ENCODE measurements at places on chromosomes 6 and 20.

- DNase-seq, result no peak
Measured at GRCh38 chr6:138535728-138536455, 36.6 kb upstream of the NHSL1 start.

GRCh38 chr20:12957968-12958367 is 50.8 kb upstream of the SPTLC3 start:
- DNase-seq, result no peak

DNA sequence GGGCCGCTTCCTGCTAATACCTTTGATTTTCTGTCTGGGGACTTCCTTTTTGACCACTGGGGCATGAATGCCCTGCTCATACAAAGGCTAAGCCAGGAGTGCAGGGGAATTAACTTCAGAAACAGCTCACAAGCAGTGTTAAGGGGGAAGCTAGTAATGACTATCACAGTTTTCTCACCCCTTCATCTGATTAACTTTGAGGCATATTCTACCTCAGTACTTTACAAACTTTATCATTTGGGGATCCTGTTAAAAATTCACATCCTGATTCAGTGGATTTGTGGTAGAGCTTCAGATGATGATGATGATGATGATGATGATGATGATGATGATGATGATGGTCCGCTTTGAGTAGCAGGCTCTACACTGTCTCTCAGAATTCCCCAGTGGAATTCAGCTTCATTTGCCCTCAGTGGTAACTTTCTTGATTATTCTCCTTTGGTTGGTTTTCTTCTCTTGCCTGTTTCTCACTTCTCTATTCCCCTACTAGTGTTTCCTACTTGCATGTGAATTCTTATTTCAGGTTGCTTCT is 78.4 kb upstream of the TMEM170B start:
- DNase-seq, result no peak

DNA sequence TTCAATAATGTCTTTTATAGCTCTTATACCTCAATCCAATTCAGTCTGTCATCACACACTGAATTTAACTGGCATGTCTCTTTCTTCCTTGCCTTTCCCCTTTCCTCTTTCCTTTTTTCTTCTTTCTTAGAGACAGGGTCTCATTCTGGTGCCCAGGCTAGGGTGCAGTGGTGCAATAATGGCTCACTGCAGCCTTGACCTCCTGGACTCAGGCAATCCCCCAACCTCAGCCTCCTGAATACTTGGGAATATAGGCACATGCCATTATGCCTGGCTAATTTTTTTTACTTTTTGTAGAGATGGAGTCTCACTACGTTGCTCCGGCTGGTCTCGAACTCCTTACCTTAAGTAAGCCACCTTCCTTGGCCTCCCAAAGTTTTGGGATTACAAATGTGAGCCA is 65.9 kb downstream of the CBFA2T2 start:
- DNase-seq, result no peak

- DNase-seq, result no peak
Measured at GRCh38 chr20:7994809-7995208, 24.8 kb downstream of the TMX4 start.

- DNase-seq, result no peak
Measured at GRCh38 chr6:70099732-70100131, 203.2 kb downstream of the COL9A1 start.

DNA sequence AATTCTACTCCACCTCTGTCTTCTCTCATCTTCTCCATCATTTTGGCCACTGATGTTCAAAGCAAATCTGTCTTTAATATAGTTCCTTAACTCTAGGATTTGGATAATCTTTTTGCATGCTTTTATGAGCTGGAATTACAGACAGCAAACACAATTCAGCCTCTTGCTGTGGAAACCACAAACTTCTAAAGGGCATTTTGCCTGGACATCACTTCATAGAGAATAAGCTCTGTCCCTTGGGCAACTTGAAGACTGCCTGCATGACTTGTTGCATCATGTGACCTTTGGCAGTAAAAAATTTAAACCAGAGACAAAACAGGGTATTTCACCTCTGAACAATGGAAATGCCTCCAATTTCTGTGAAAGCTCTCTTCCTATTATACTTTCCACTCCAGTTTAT is 74.1 kb upstream of the HDDC2 start:
- no peak for DNase-seq

DNA sequence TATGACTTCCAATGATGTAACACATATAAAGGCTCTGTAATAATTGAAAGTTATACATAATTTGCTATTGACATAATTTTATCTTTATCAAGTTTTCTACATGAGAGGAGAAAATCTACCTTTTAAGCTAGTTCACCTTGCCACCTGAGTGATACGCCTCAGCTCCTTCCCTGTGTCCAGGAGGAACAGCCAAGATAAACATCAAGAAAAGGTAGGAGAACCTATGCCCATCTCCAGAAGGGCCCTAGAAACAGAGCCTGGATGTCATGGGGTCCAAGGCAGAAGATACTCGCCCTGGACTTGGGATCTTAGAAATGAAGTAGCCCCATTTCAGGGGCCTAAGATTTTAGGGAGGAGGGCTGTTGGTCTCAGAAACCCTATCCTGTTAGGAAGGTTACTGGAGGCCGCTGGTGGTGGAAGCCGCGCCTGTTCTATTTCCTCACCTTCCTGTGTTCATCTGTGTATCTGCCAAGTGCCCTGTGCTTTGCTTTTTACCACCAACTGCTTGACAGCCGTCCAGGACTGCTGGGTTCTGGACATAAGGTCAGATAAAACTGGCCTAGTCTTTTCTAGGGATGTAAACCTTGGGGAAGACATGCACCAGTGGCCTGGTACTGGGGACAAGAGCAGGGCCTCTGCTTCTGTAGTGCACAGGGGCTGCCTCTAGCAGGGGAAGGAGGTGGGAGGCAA is 178.5 kb downstream of the ARID1B start:
- no peak for DNase-seq

DNA sequence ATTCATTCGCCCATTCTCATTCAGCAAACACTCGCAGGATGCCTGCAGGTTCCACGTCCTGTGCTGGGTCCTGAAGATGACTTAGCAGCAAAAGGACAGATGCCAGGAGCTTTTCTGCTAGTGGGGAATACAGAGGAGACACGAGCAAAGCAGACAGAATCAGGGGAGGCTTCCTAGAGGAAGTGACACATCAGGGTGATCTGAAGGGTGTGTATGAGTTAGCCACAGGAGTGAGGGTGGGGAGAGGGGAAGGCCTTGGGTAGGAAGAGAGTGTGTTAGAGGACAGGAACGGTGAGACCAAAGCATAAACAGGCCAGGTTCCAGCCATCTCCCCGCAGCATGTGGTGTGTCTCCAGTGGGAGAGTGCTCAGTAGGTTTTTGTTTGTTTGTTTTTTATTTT is 73.4 kb upstream of the GTSF1L start:
- DNase-seq, result no peak

GRCh38 chr6:40948570-40948969 is 90.5 kb downstream of the UNC5CL start:
- no peak for DNase-seq

- DNase-seq, result no peak
Measured at GRCh38 chr6:41518118-41518517, 28.1 kb upstream of the FOXP4 start.

DNA sequence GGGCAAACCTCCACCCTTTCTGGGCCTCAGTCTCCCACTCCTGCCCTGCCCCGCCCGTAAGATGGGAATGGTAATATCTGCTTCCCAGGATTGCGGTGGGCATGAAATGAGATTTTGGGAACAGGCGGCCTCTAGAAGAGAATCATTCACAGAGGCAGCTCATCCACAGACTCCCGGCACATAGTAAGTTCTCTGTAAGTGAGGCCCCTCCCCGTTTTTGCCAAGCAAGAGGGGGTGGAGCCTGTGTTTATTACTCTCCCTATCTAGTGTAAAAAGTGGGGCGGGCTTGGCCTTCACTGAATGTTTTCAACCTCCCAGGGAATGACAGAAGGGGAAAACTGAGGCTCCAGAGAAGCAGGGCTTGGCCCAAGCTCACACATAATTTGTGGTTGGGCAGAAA is 20.0 kb downstream of the SUN5 start:
- no peak for DNase-seq

DNA sequence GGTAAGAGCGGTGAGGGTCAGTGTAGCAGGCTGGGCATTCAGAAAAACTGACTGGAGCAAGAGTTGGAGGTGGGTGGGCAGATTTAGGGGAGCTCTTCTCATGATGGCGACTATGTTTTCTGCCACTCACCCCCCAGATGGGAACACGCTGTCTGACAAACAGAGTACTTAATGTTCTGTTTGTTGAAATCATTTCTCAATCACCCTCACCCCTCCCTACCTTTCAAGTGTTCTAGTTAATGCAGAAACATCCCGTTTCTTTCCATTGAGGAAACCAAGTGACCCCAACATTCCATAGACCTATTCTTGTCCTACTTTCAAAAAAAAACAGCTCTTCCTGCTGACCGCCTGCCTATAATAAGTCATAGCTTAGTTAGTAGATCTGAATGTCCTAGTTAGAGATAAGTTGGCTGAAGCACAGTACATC is 132.5 kb upstream of the NEDD9 start:
- DNase-seq, result no peak

DNA sequence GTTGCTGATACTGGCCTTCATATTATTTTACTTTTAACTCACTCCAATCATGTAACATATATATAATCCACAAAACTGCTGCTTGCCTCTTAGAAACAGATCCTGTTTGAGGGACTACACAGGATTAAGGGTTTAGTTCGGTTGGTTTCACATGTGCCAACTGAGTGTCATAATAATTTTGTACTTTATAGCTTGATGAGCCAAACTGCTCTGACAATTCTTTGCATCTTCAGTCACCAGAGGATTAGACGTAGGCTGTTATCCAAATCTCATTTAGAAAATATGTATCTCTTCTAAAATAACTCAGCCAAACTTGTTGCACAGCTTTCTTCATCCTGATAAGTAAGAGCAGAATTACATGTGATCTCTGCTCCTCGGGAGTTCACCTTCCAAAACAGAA is 643.6 kb upstream of the PTCHD4 start:
- no peak for DNase-seq

GRCh38 chr6:168304752-168305015 is 14.9 kb downstream of the DACT2 start:
- DNase-seq, result no peak

DNA sequence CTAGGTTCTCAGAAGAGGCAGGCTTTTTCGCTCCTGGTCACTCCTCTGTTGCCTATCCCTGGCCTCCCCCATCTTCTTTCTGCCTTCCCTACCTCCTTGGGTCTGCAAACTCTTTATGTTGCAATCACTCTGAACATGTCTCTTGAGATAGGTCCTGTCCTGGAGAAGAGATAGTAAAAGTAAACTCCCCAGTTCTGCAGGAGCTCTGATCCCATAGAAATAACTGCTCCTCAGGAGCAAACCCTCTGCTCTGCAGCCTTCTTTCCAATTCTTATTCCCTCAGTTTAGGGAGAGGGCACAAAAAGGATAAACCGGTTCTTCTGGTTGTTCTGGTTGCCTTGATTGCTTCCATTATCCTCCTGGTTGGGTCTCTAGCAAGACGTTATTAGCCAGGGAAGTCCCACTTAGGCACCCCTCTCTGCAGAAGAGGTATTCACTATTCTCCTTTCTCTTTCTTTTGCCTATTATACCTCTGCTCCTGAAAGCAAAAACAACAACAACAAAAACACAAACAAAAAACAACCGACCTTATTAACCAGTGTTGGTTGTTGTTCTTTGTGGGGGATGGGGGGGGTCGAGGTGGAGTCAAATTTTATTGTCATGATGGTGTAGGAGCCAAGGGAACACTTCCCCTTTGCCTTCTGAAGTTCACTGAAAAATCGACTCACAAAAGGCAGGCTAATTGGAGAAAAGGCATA is 973 bp downstream of the TRIM38 start:
- DNase-seq, result no peak

DNA sequence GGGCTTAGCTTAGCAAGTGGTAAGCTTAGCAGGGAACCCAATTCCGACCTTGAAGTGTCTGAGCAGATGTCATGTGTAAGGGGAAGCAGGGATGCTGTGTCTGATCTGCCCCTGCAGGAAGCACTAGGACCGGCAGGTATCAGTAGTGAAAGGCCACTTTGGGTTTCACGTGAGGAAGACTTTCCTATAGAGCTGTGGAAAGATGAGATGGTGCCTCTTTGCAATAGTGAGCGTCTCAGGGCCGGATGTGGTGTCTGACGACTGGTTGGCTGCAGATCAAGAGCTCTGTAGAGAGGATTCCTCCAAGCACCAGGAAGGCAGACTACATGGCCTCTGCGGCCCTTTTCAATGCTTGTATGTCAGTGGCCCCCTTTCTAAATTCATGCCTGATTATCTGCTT is 98.3 kb downstream of the TIAM2 start:
- peak; percentile 54 for DNase-seq

- DNase-seq, result no peak
Measured at GRCh38 chr6:453152-453551, 61.6 kb downstream of the IRF4 start.

DNA sequence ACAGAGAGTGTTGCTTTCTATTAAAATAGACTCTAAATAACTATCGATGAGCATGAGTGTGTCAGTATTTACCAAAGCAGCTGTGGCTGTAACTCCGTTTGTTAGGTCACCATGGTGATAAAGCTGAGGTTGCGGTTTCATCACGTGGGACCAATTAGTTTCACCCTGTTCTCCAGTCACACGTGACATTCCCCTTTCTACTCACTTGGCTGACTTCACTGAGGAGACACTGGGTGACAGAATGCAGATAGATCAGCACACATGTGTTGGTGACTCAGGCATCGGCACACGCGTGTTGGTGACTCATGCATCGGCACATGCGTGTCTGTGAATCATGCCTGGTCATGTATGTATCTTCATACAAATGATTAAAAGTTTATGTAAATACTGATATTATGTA is 285.4 kb downstream of the THBS2 start:
- DNase-seq, result no peak

DNA sequence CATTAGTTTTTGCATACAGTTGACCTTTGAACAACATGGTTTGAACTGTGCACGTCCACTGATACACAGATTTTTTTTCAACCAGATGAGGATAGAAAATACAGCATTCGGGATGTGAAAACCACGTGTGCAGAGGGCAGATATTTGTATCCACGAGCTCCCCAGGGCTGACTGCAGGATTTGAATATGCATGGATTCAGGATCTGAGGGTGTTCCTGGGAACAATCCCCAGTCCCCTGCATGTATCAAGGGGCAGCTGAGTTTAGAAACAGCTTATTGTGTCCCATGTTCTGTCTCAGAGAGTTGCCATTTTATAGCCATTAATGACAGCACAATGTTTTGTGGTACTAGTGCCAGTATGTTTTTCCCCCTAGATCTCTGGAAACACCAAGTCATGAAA is 53.6 kb downstream of the CD164 start:
- no peak for DNase-seq

- no peak for DNase-seq
Measured at GRCh38 chr20:40925829-40926510, 102.7 kb upstream of the TOP1 start.

DNA sequence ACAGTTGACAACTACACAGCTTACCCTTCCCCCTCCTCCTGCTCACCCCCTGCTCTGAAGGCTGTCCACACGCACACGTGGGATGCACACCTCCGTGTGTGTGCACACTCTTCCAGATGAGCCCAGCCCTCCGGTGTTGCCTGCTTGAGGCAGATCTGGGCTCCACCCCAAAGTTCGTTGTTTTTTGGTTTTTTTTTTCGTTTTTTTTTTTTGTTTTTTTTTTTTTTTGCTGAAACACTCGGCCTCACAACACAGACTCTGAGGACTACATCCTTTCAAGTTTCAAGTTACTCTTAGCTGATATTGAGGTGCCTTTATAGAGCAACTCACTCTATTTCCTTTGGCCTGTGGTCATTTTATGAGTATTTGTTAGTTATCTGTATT is 88.2 kb downstream of the RREB1 start:
- DNase-seq, result no peak

All from stimulated activated effector memory CD8-positive, alpha-beta T cell treated with anti-CD3 and anti-CD28 coated beads, Interleukin-12 subunit alpha, Interleukin-12 subunit beta, amount 100 ng/mL, for 72 hours (primary cell).